ENCODE measurements at places on chromosomes 6 and 20. TPM values are rescaled to one million over a fixed set of nuclear protein-coding genes. Genes with fewer than 3 reads are reported as not detected.
A peak's percentile ranks its signal among the peaks of the same experiment; 100 is the strongest.

- no peak for DNase-seq
These were observed 31.9 kb upstream of the MRGBP start for GRCh38 chr20:62764156-62764935.

GRCh38 chr6:3280866-3281465 is 22.2 kb downstream of the PSMG4 start:
- DNase-seq, result no peak

DNA sequence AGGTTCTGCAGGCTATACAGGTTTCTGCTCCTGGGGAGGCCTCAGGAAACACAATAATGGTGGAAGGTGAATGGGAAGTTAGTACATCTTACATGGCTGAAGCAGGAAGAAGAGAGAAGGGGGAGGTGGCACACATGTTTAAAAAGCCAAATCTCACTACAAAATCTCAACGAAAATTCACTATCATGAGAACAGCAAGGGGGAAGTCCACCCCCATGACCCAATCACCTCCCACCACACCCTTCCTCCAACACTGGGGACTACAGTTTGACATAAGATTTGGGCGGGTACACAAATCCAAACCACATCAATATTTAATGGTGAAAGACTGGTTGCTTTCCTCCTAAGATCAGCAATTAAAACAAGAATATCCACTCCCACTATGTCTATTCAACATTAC is 13.8 kb upstream of the POLR1H start:
- DNase-seq, result no peak

GRCh38 chr6:148441454-148441911 is 98.8 kb downstream of the SASH1 start:
- no peak for DNase-seq

- DNase-seq, result no peak
These were observed 167.3 kb downstream of the TRMT11 start for GRCh38 chr6:126153661-126154060.

DNA sequence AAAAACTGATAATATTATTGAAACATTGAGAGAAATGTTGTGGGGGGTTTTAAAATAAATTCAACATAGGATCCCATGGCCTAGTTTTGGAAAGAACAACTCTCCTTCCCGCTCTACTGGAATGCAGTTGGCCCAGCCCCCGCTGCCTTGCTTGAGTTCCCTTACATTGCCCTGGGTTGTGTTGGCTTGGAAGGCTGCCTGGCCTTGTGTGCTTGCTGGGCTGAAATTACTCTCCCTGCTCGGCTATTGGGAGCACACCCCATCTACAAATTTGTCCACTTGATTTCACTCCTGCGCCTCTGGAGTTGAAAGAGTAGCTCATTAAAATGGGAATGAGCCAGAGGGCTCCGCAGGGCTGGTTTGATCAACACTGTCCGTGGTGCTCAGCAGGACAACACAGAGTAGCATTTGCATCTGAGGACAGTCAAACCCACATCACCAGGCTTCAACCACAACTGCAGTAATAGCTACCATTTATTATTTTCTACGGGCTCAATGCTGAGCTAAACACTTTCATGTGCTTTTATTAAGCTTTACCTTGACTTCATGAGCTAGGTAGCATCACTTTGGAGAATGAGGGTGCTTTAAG is 35.2 kb downstream of the DOK5 start:
- DNase-seq, result no peak

DNA sequence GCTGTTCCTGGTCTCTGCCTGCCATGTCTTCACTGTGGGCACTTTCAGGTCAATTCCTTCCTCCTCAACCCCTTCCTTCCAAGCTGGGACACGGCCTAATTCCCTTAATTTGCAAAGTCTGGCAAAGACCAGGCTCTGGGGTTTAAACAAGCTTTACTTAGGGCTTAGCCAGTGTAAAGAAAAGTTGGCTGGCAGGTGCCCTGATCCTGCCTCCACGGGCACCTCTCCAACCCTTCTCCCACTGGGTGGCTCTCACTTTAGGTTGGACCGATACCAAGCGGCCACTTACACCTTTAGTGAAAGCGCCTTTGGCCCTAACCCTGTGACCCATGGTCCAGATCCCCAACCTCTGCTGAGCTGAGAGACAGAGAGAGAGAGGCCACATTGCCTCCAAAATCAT is 13.7 kb upstream of the MLN start:
- no peak for DNase-seq

DNA sequence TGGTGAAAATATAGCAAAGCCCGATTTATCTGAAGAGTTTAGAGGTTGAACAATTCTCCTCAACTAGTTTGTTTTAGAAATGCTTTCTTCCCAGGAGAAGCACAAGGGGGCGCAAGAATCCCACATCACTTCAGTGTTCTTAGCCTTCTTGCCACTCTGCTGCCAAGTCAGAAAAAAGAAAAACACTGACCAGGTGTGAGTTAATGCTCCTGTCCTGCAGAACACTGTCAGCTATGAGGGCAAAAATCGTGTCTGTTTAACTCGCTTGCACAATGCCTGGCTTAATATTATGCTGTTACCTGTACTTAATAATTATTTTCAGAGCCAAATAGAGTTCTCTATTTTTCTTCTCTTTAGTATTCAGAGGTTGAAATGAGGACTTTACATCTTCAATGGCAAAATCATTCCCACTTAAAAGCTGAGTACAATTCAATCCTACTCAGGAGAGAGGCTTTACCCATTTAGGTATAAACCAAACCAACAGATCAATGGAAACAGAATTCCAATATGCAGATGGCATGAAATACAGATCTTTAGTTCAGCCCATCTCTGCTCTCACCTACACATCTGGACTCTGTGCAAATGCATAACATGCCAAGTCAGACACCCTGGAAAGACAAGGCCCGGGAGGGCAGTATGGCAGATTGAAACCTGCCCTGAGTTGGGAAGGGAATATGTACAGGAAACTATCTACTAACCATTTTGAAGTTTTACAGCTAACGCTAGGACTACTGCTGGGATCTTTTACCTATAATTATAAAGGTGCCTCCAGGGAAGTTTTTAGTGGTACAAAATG is 71.4 kb upstream of the TULP1 start:
- peak; percentile 61 for DNase-seq

- no peak for DNase-seq
These were observed 9.0 kb upstream of the BHLHE23 start for GRCh38 chr20:63015662-63016361.

- DNase-seq, result no peak
These were observed 61.8 kb downstream of the LMBRD1 start for GRCh38 chr6:69735027-69735426.

DNA sequence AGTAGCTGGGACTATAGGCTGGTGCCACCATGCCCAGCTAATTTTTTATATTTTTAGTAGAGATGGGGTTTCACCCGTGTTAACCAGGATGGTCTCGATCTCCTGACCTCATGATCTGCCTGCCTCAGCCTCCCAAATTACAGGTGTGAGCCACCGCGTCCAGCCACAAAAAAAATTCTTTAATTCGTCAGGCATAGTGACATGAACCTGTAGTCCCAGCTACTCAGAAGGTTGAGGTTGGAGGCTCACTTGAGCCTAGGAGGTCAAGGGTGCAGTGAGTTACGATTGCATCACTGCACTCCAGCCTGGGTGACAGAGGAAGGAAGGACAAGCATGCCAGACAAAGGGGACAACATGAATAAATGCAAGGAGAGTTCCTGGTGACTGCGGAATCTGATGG is 19.5 kb upstream of the ASXL1 start:
- no peak for DNase-seq

- DNase-seq, result no peak
These were observed 52.4 kb upstream of the EIF2S2 start for GRCh38 chr20:34164381-34164984.

DNA sequence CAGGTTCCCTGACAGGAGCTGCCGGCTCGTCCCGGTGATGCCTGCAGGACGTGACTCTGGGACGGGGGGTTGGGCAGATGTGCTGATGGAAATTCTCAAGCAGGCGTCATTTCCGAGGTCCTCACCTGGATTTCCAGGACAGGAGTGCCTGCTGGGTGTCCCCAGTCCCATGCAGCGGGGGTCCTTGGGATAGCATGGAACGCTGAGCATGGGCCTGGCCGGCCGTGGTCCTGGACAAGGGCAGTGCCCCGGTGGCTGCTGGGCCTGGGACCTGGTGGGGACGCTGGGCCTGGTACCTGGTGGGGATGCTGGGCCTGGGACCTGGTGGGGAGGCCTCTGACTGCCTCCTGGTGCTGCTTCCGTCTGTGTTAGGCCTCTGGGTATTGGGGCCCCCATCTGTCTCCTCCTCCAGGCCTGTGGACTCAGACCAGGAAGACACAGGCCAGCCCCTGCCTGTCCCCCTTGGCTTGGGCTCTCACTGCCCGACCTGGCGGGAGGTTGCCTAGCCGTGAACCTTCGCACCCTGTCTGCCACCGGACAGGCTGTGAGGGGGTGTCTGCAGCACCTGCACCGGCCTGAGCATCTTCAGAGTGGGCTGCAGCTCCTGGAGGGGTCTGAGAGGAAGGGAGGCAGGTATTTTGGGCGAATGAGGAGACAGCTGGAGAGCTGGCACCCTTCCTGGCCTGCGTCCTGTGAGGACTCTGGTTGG is 6.2 kb downstream of the RTEL1 start:
- DNase-seq, result no peak

- no peak for DNase-seq
These were observed 57.2 kb downstream of the BCAS4 start for GRCh38 chr20:50852085-50852484.

GRCh38 chr6:26044140-26045064 is 42.8 kb upstream of the HFE start:
- DNase-seq, result no peak

DNA sequence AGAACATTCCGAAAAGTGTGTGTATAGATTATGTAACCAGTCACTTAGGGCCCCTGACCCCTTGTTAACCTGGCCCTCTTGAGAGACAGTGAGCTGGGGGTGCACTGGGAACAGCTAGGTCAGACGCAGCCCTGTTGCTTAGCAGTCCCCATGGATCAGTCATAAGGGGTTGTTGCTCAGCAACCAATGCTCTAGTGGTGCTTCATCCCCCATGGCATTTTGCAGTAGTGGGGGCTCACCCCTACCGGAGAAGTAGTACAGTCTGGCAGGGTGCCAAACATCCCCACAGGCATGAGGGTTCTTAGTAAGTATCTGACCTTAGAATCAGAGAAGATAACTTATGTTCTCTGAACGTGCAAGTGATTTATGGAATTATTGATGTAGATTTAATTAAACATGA is 12.3 kb downstream of the PKIB start:
- no peak for DNase-seq

GRCh38 chr6:170296423-170296745 is 5.5 kb upstream of the DLL1 start:
- no peak for DNase-seq

GRCh38 chr6:142458836-142459235 is 157.0 kb downstream of the ADGRG6 start:
- no peak for DNase-seq

- no peak for DNase-seq
These were observed 131.9 kb upstream of the BTN3A2 start for GRCh38 chr6:26232940-26233648.

- DNase-seq, result no peak
These were observed 87.8 kb downstream of the PFDN4 start for GRCh38 chr20:54295686-54296085.

DNA sequence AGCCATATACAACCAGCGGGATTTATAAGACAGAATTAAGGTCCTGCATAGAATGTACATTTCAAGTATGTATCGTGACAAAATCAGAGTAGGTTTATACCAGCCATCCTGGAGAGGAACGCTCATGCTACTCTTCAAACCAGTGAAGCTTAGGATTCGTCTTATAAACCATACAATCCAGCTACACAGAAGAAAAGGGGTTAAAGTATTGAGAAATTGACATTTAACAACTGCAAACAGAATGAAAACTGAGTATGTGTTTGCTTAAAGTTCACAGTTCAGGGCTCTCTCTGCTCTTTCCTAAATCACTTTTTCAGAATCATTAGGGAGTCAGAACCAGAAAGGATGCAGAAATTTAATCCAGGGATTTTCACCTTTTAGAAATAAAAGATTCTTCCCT is 17.9 kb downstream of the ADAT2 start:
- DNase-seq, result no peak

GRCh38 chr20:53238121-53238660 is 266.0 kb downstream of the TSHZ2 start:
- DNase-seq, result no peak

GRCh38 chr20:47382746-47383415 is 26.4 kb upstream of the ZMYND8 start:
- no peak for DNase-seq

DNA sequence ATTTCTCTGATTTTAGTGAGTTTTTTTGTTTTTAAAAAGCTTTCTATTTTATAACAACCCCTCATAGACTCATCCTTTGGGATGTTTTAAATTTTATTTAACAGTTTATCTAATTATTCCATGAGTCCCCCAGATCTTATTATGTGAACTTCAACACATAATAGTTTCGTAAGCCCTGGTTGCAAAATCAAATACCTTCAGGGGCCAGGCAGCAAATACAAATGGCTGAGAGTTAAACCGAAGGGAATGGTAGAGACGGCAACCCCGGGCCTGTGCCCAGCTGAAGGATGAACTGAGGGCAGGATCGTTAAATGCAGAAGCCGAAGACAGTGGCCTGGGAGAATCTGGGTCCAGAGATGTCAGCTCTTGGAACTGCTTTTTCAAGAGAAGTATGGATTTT is 88.4 kb downstream of the RTN4IP1 start:
- DNase-seq, result no peak

DNA sequence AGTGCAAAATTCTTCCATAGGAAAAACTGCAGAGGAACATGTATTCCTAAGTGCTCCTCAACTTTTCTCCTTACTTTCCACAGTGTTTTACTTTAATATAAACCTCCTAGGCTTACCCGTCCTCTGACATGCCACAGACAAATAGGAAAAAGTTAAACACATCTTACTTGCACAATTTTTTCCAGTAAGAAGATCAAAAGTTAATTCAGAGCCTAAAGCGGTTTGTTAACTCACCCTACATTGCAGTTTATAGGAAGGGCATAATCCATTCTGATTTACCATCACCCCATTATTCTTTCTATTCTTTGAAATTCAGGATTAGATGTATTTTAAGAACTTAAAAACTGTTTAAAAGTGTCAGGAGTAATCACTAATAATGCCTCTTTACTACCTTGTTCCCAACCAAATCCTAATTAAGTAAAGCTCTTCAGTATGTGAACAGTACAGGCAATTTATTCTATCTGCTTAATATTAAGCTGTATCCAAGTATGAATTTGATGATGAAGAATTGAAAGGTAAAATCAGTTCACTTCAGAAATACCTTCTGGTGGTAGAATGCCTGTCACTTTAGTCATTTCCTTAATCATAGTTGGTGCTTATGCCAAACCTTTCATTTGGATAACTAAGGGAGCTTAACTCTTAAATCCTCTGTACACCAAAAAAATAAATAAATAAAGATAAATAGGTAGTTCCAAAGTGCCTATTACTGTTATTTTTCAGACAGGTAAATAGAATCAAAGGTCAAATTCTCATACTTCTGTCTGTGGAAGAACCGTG is 292.0 kb downstream of the ALDH8A1 start:
- DNase-seq, result no peak

Gene BPIFA2
- not detected for polyA plus RNA-seq

Gene BMP7
- 8.5 TPM for polyA plus RNA-seq

Gene TP53TG5
- 0.96 TPM for polyA plus RNA-seq

Gene SYCP2L
- 0.15 TPM for polyA plus RNA-seq

Gene TXLNB
- polyA plus RNA-seq, result 0.58 TPM

Gene TFAP2B
- 0.20 TPM for polyA plus RNA-seq

Gene CLDN20
- polyA plus RNA-seq, result 0.06 TPM

Gene ESR1
- polyA plus RNA-seq, result 1.8 TPM

Gene RIPPLY2
- polyA plus RNA-seq, result 2.5 TPM

Gene GRIK2
- polyA plus RNA-seq, result 1.7 TPM

Gene FAM50B
- 20.6 TPM for polyA plus RNA-seq

Gene HLA-DQA1
- 41.8 TPM for polyA plus RNA-seq

Gene MYLK2
- polyA plus RNA-seq, result not detected

Gene WFDC12
- not detected for polyA plus RNA-seq
